ENCODE measurements at places on chromosomes 6 and 20. TPM values are rescaled to one million over a fixed set of nuclear protein-coding genes. Genes with fewer than 3 reads are reported as not detected.

DNA sequence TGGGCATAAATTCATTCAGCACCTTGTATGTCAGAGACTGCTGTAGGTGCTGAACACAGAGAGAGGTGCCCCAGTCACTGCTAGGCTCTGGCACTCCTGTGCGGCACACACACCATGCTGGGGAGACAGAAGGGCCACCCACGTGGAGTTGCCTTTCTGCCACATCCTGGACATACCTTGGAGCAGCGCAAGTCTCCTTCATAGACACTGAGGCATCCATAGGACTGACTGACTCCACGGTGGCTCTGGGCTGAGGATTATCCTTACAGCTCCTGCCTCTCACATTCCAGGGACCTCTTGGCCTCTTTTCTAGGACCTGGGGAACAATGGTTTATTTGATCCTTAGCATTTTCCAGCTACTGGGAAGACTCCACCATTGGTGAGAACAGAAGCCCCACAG, 26.0 kb upstream of the SLC22A23 start:
- no peak overlapping the region for H3K27ac ChIP-seq
- H3K4me1 ChIP-seq, result peaks cover 10% of the 10 kb centered on the region
- H3K36me3 ChIP-seq, result peaks cover 3% of the 10 kb centered on the region

TREML2 gene
- not detected for total RNA-seq

NKX2-2 gene
- total RNA-seq, result not detected

GRCh38 chr20:23090147-23090546, 4.0 kb upstream of the CD93 start:
- H3K4me1 ChIP-seq, result no peaks in the 10 kb centered on the region
- H3K36me3 ChIP-seq, result no peaks in the 10 kb centered on the region
- H3K27ac ChIP-seq, result no peak overlapping the region
- no peaks in the 10 kb centered on the region for H3K27me3 ChIP-seq
- no peak overlapping the region for H3K4me3 ChIP-seq

DNA sequence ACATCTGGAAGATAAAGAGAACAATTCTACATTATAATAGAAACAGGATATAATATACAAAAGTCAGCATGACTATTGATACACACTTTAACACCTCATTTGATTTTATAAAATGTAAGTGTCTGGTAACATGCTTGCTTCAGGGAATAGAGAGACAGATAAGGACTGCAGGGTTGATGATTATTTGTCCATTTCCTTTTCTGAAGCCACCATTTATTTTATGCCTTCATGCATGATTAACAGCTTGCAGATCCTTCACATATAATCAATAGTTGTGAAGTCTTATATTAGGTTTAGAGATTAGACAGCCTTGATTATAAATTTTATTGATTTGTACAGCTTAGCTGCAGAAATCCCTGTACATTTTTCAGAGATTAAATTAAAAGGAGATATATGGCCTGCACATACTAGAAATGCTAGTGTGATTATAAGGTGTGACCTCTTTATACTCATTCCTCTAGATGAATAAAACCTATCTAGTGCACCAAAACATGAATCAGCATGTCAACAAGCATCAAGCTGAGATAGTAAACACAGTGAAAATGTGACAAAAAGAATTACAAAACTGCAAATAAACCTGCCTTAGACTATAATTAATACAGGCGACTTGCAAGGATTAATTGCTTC, 198.8 kb upstream of the THEMIS start:
- H3K27me3 ChIP-seq, result no peaks in the 10 kb centered on the region
- H3K36me3 ChIP-seq, result no peaks in the 10 kb centered on the region
- no peak overlapping the region for H3K4me3 ChIP-seq
- no peak overlapping the region for H3K27ac ChIP-seq
- DNase-seq, result no peak

GRCh38 chr6:135739288-135739687, 112.2 kb upstream of the PDE7B start:
- H3K27ac ChIP-seq, result no peak overlapping the region
- H3K36me3 ChIP-seq, result no peaks in the 10 kb centered on the region
- no peak overlapping the region for H3K4me3 ChIP-seq
- H3K27me3 ChIP-seq, result no peaks in the 10 kb centered on the region

DNA sequence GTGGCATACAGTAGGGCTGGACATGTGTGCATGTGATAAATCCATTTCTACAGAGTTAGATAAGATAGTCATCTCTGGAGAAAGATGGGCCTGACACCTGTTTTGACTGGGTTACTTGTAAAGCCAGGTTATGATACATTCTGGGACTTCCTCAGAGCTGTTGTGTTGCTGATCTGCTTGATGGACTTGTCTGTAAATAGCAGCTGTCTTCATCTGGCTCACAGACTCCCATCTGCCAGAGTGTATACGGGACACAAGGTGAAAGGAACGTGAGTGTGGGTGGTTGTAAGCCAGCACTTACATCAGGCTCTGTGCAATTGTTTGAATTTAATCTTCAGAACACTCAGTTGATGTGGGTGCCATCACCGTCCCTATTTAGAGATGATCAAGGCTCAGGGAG, 49.8 kb downstream of the ZDHHC14 start:
- no peak for DNase-seq
- no peak overlapping the region for H3K27ac ChIP-seq
- H3K36me3 ChIP-seq, result no peaks in the 10 kb centered on the region
- peaks cover 21% of the 10 kb centered on the region for H3K4me1 ChIP-seq
- H3K4me3 ChIP-seq, result no peak overlapping the region
- H3K27me3 ChIP-seq, result no peaks in the 10 kb centered on the region

DNA sequence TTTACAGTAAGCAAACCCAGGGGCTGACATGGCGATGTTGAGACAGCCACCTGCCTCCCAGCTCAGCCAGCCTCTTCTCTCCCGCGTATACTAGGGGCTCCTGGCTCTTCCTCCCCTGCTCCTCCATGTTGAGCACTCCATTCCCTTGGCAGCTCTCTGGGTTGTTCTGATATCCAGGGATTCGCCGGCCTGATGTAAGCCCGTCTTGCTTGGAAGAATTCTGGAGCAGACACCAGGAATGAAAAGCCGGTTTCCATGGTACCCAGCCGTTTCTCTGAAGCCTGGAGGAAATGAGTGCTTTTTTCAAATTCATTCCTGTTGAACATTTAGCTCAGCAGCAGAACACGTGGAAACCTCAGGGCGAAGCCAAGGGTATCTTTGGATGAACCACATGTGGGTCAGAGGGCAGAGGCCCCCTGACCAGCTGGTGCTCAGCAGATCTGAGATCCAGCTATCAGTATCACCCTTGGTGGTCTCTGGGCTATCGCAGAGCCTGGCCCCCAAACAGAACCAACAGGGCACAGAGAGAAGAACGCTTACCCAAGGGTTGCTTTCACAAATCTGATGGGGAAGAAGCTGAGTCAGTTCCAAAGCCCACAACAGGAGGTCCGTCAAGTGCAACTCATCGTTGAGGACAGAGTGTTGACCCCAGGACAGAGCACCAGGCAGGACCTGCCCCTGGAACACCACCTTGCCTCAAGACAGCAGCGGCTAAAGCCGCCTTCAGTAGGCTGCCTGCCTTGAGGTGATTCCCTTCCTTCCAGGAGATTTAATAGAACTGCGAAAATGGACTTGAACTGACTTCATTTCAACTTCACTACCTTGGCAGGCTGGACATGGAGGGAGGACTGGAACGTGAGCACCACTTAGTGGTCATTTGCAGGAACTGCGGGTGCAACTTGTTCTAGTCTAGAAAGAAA, 96.1 kb upstream of the RIN2 start:
- no peak overlapping the region for H3K27ac ChIP-seq
- peaks cover 9% of the 10 kb centered on the region for H3K4me1 ChIP-seq
- DNase-seq, result peak; percentile 83
- no peaks in the 10 kb centered on the region for H3K27me3 ChIP-seq
- no peaks in the 10 kb centered on the region for H3K36me3 ChIP-seq

DNA sequence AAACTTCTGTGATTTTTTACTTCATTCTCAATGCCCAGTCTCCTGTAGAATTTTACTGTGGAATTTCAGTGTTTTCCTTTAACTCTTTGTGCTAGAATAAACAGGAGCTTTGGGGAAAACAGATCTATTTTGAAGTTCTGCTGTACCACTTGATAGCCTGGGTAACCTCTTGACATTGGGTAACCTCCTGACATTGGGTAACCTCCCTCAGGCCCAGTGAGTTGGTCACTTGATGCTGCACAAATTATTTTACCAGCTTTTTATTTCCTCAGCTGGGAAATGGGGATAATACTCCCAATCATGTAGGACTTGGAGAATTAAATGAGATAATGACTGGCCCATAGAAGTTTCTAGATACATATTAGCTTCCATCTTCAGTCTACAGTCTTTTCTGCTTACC, 137.3 kb upstream of the TOP1 start:
- no peak for DNase-seq
- no peaks in the 10 kb centered on the region for H3K36me3 ChIP-seq
- H3K27me3 ChIP-seq, result no peaks in the 10 kb centered on the region
- no peak overlapping the region for H3K4me3 ChIP-seq
- H3K4me1 ChIP-seq, result no peaks in the 10 kb centered on the region

DNA sequence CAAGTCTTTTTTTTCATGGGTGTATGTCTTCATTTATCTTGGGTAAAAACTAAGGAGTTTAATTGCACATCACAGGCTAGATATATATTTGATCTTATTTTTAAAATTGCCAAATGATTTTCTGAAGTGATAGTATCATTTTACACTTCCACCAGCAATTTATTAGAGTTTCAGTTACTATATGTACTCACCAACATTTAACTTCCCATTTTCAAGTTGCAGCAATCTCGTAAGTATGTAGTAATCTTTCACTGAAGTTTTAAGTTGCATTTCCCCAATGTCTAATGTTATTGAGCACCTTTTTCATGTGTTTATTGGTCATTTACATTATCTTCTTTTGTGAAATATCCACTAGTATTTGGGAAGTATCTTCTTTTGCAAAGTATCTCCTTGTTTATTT, 277.4 kb upstream of the CNR1 start:
- H3K4me1 ChIP-seq, result no peaks in the 10 kb centered on the region
- no peaks in the 10 kb centered on the region for H3K36me3 ChIP-seq
- DNase-seq, result no peak

DNA sequence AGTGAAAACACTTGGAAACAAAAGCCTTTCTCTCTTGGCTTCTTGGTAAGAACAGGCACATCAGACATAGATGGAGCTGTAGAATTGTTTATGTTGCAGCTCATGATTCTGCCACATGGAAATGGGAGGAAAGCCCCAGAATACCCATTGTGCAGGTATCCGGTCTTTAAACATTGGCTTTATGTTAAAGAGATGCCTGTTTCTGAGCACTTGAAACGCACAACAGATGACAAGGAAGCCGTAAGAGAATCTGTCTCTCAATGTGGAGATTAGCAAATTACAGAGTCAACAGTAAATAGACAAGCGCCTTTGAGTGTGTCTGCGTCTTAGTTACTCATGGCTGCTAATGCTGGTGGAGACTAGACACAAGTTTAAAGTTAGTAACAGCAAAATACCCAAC, 10.5 kb downstream of the TNFAIP3 start:
- 0 out of 2 replicates have a peak, but pooled peaks cover 4% of the 10 kb centered on the region for H3K36me3 ChIP-seq
- H3K4me3 ChIP-seq, result no peak overlapping the region
- peaks cover 26% of the 10 kb centered on the region for H3K4me1 ChIP-seq
- no peaks in the 10 kb centered on the region for H3K27me3 ChIP-seq

NMBR gene
- total RNA-seq, result not detected

DNA sequence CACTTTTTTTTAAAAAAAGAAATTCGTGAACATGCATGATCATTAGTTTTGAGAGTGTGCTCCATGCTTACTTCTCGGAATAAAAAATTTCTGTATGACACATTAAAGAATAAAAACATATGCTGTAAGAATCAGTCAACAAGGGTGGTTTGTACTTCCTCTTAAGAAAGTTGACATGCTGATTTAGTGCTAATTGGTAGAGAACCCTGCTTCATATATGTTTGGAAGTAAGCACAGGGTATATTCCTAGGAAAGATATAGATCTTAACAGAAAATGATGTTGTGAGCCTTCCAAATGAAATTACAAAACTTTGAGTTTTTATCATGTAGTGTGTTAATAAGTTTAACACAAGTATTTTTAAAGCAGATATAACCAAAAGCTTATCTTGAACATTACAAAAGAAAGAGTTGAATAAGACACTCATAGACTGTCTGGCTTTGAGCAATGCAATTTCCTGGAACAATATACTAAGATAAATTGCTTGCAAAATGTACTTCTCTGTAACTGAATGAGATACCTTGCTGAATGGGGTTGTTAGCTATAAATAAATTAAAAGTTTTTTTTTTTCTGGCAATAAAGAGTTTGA, 13.8 kb upstream of the VIP start:
- no peak overlapping the region for H3K27ac ChIP-seq
- H3K27me3 ChIP-seq, result no peaks in the 10 kb centered on the region
- DNase-seq, result no peak
- H3K36me3 ChIP-seq, result no peaks in the 10 kb centered on the region
- no peaks in the 10 kb centered on the region for H3K4me1 ChIP-seq

APOBEC2 gene
- total RNA-seq, result not detected

MYCT1 gene
- 1.6 TPM for total RNA-seq

GRCh38 chr6:27669624-27670301, 196.9 kb upstream of the ZNF184 start:
- H3K36me3 ChIP-seq, result no peaks in the 10 kb centered on the region
- peaks cover 43% of the 10 kb centered on the region for H3K27me3 ChIP-seq
- H3K4me1 ChIP-seq, result peaks cover 10% of the 10 kb centered on the region
- H3K4me3 ChIP-seq, result peak overlapping the region; percentile 71
- DNase-seq, result peak; percentile 43

GRCh38 chr6:45187836-45188235, 140.3 kb upstream of the RUNX2 start:
- H3K4me1 ChIP-seq, result peaks cover 6% of the 10 kb centered on the region
- no peak overlapping the region for H3K27ac ChIP-seq
- no peak overlapping the region for H3K4me3 ChIP-seq
- no peaks in the 10 kb centered on the region for H3K27me3 ChIP-seq
- no peak for DNase-seq

DNA sequence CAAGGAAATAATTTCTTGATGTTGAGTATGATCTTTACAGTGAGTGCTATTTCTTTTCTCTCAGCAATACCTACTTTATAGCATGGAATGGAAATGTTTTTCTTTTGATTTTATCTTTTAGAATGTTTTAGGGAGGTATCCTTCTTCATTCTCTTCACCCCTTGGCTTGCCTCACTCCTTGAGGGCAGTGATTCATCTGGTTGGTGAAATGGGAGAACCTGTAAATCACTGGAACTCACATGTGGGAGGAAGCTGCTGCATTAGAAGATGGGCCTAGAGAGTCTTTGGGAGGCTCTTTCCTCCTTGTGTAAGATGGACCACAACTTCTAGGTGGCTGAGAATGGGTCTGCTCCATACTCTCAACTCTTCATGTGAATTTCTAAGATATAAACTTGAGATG, 244.8 kb upstream of the SYNCRIP start:
- no peak overlapping the region for H3K27ac ChIP-seq
- H3K27me3 ChIP-seq, result no peaks in the 10 kb centered on the region
- H3K4me1 ChIP-seq, result no peaks in the 10 kb centered on the region
- no peak for DNase-seq

- no peak for DNase-seq
- no peaks in the 10 kb centered on the region for H3K4me1 ChIP-seq
- no peak overlapping the region for H3K4me3 ChIP-seq
- H3K27ac ChIP-seq, result no peak overlapping the region
These were observed 136.0 kb downstream of the AIG1 start for GRCh38 chr6:143196525-143197225.

- H3K27me3 ChIP-seq, result no peaks in the 10 kb centered on the region
- no peak overlapping the region for H3K27ac ChIP-seq
- no peak overlapping the region for H3K4me3 ChIP-seq
- H3K4me1 ChIP-seq, result no peaks in the 10 kb centered on the region
These were observed 317.1 kb downstream of the ESR1 start for GRCh38 chr6:152124429-152125074.

- H3K4me3 ChIP-seq, result no peak overlapping the region
- H3K27ac ChIP-seq, result no peak overlapping the region
- no peaks in the 10 kb centered on the region for H3K36me3 ChIP-seq
These were observed 98.3 kb downstream of the TMEM242 start for GRCh38 chr6:157224951-157225574.
